ENCODE measurements at places on chromosomes 11 and 22. TPM values are rescaled to one million over a fixed set of nuclear protein-coding genes. Genes with fewer than 3 reads are reported as not detected.

Gene MTFP1
- 16.6 TPM for total RNA-seq

Gene ZP1
- 0.05 TPM for total RNA-seq

Gene GPR83
- not detected for total RNA-seq

Gene CSF2RB
- total RNA-seq = 0.02 TPM
